ENCODE measurements at places on chromosomes 6 and 20. TPM values are rescaled to one million over a fixed set of nuclear protein-coding genes. Genes with fewer than 3 reads are reported as not detected.

DNA sequence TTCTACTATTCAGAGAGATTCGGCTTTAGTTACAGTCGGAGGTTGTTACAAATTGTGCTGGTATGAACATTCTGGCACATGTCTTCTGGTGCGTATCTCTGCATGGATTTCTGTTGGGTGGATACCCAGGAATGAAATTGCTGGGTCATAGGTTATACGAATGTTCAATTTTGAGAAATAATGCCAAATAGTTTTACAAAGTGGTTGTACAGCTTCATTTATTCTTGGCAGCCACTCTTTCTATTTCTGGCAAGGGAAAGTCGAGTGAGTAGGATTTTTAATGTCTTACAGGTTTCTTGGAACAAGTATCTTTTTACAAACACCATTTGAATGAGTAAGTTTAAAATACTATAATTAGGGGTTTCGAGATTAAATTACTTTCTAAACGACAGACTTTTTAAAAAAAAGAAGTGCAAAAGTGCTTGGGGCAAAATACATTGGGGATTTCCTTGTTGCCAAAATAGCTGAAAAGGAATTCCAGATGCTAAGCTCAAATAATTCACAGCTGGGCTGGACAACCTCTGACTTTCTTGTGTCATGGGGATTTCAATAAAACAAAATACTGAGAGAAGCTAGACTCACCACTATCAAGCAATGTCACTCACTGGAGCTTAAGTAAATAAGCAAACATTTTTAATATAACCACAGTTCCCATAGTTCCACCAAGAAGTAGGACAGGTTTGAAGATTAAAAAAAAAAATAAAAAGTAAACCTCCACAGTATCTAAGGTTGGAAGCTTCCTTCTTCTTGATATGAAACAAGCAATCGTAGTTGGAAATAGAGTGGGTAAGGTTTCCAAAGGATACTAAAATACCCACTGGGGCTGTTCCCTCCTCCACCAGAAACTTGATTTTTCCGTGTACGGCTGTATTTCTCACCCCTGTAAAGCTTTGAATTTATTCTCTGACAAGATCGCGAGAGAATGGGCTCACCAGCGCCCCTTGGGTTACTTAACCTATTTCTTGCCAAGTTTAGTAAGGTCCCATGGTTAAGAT, 21.6 kb upstream of the GFOD1 start:
- DNase-seq: no peak

DNA sequence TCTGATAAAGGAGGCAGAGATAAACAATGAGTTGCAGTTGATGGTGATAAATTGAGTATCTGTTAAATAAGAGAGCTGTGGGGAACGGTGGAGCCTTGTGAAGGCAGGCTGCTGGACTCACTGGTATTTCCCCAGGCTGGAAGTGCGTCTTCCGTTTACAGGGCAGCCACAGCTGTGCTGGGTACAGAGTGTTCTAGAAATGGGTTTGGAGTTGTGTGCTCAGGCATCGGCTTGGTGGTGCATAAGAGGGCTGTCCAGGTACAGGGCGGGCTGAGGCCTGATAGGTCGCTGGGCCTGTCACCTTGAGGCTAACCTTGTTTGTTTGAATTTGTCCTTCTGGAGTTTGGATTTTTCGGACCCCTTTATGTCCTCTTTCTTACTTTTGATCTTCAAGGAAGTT, 39.3 kb downstream of the ARID1B start:
- DNase-seq: no peak

Gene WFDC12
- total RNA-seq: not detected

GRCh38 chr6:56532766-56533551, 109.7 kb downstream of the DST start:
- peak; percentile 67 for DNase-seq

Gene SDHAF4
- total RNA-seq: 19.3 TPM

Gene SYCP2L
- total RNA-seq: 1.3 TPM

GRCh38 chr20:41048461-41049301, 20.1 kb downstream of the TOP1 start:
- peak; percentile 49 for DNase-seq

DNA sequence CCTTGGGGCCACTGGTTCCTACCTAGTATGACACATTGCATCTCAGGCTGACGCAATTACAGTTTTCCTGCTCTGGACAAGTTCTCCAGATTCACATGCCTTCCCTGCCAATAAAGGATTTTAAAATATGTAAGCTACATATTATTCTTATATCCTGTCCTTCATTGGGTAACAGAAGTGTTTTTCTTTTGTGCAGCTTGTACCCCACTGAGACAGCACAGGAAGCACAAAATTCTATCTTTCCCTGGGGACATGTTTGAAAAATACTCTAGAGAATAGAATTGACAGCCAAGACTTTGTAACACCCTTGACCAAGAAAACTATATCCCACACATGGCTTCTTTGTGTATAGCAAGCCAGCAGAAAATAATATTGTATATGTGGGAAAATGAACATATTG, 456.8 kb downstream of the MAFB start:
- no peak for DNase-seq

GRCh38 chr20:45782890-45783289, 8.8 kb downstream of the WFDC3 start:
- no peak for DNase-seq

DNA sequence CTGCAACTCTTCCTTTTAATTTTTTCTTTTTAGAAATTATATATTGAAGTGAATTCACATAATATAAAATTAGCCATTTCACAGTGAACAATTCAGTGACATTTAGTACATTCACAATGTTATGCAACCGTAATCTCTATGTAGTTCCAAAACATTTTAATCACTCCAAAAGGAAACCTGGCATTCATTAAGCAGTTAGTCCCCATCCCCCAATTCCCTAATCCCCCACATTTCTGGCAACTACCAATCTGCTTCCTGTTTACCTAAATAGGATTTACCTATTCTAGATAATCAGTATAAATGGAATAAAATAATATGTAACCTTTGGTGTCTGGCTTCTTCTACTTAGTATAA, 8.5 kb upstream of the DDX27 start:
- no peak for DNase-seq

Gene CCN5
- not detected for total RNA-seq

DNA sequence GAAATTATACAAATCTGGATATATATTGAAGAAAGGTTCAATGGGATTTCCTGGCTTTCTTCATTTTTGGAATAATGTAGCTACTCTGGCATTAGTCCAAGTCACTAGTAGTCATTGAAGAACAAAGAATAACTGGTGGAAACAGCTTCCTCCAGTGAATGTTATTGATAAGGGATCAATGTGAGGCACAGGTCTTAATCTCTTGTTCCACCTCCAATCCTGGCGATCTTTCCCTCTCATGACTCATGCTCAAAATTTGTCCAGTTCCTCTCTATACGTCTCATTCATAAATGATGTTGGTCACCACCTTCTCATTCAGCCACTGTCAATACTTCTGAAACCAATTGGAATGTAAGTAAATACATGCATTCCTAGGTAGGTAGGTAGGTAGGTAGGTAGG, 185.0 kb upstream of the BMP2 start:
- DNase-seq: no peak

DNA sequence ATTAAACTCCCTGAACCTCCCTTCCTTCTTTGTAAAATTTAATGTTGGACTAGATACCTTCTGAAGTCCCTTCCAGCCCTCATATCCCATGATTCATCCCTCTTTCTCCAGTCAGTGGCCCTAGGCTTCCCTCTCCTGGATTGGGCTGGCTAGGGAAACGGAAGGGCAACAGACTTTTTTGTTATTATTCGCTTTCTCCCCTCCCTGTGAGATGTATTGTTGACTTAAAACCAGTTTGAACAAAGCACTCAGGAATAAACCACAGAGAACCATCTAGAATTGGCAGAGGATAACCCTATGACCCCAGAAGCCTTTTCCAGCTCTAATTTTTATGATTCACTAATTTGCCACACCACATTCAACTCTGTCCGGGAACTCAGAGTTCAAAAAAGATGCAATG, 239.7 kb upstream of the SUPT3H start:
- DNase-seq: no peak

Gene HAO1
- total RNA-seq: not detected

Gene RFX6
- not detected for total RNA-seq

DNA sequence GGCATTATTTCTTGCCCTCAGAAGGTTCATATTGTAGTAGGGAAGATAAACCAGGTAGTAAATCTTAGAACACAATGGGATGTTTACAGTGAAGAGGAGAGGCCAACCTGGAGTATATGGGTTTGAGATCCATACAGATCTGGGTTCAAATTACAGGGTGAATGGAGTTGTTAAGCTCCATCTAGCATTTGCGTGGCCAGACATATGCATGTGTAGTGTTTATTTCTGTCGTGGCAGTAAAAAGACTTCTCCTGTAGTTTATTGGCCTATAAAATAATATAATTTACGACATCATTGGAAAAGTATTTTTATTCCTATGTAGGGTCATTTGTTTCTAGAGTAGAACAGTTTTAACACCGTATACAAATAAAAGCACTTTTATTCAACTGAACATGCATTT, 25.2 kb upstream of the TULP4 start:
- DNase-seq: no peak

DNA sequence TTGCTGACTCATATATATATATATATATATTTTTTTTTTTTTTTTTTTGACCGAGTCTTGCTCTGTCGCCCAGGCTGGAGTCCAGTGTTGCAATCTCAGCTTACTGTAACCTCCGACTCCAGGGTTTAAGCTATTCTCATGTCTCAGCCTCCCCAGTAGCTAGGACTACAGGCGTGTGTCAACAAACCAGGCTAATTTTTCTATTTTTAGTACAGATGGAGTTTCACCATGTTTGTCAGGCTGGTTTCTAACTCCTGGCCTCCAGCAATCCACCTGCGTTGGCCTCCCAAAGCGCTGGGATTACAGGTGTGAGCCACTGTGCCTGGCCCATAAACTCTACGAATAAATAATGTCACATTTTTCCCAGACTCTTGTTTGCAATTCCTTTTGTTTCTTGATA, 4.8 kb downstream of the LRP11 start:
- DNase-seq: no peak

DNA sequence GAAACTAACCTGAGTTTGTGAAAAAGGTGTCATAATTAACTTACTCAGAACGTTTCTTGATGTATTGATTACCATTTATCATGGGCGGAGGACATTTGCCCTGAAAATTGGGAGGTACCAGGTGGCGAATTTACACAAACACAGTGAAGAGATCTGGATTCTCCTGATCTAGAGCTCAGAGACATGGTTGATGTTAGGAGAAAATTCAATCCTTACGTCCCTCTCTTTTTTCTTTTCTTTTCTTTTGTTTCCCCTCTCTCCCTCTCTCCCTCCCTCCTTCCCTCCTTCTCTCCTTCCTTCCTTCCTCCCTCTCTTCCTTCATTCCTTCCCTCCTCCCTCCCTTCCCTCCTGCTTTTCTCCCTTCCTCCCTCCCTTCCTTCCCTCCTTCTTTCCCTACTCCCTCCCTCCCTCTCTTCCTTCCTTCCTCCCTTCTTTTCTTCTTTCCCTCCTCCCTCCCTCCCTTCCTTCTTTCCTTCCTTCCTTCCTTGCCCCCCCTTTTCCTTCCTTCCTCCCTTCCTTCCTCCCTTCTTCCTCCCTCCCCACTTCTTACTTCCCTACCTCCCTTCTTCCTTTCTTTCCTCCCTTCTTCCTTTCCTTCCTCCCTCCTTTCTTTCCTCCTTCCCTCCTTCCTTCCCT, 234.1 kb downstream of the OTOR start:
- DNase-seq: no peak

DNA sequence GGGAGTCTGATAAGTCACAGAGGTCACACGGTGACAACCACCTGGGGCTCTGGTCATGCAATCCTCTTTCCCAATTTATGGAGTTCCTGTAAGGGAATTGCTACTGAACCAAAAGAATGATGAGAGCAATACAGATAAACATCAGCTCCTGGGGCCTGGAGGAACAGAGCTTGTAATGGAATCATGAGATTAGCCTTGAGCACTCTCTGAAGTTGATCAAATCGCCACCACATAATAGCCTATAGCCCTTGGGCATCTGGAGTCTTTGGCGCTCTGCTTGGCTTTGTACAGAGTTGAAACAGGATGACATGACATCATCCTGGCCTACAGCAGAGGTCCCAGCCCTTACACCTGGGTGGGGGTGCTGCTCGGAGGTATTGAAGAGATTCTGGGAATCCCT, 154.3 kb upstream of the DTNBP1 start:
- no peak for DNase-seq

Gene RIOK1
- total RNA-seq: 35.2 TPM

Gene HLA-B
- total RNA-seq: 309 TPM

GRCh38 chr20:62736026-62736406, 27.4 kb downstream of the NTSR1 start:
- no peak for DNase-seq

- peak; percentile 70 for DNase-seq
Measured at GRCh38 chr20:59948828-59949720, 8.9 kb downstream of the FAM217B start.

Gene RNF144B
- total RNA-seq: 154 TPM

GRCh38 chr6:24477070-24477469, 12.3 kb downstream of the GPLD1 start:
- no peak for DNase-seq

Gene AARS2
- 22.4 TPM for total RNA-seq

Gene OPRL1
- 6.1 TPM for total RNA-seq

DNA sequence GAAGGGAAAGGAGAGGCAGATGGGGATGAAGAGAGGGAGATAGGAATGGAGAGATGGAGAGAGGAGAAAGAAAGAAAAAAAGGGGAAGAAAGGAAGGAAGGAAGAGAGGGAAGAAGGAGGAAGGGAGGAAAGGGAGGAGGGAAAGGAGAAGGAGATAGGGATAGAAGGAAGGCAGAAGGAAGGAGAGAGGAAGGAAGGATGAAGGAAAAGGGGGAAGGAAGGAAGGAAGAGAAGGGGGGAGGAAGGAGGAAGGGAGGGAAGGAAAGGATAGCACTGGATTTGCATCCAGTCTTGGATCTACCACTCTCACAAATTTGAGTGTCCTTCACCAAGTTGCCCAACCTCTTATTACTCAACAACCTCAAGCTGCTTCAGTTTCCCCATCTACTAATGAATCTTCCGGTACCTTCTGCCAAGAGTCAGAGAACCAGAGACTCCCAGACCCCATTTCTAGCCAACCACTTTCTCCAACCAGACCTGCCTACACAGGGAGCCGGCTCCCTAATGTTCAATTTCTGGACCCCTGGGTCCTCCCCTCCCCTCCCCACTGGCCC, 79.7 kb upstream of the FOXP4 start:
- DNase-seq: no peak

GRCh38 chr6:109347779-109348178, 34.5 kb downstream of the CD164 start:
- no peak for DNase-seq

DNA sequence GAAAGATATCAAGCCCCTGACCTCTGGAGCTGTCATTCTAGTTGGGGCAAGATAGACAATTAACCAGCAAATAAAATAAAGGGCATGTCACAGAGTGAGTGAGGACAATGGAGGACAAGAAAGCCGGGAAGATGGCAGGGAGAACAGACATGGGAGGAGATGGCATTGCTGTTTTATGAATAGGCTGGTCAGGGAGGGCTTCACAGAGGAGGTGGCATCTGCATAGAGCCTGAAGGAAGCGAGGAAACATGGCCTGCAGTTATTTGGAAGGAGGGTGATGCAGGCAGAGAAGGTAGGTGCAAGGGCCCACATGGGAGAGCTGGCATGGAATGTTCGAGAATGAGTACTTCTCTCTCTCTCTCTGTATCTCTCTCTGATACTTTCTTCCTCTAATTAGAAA, 63.7 kb downstream of the EFCAB8 start:
- no peak for DNase-seq

Gene ZSCAN23
- total RNA-seq: not detected
